ENCODE measurements at places on chromosomes 3 and 15.
A peak's percentile ranks its signal among the peaks of the same experiment; 100 is the strongest.

GRCh38 chr15:32148833-32149555 lies 118.7 kb downstream of the CHRNA7 start:
- no peak for DNase-seq

GRCh38 chr3:167115331-167115934 lies 264.7 kb downstream of the ZBBX start:
- no peak for DNase-seq

- no peak for DNase-seq
Observed at GRCh38 chr3:88611826-88612326, 462.1 kb downstream of the C3orf38 start.

DNA sequence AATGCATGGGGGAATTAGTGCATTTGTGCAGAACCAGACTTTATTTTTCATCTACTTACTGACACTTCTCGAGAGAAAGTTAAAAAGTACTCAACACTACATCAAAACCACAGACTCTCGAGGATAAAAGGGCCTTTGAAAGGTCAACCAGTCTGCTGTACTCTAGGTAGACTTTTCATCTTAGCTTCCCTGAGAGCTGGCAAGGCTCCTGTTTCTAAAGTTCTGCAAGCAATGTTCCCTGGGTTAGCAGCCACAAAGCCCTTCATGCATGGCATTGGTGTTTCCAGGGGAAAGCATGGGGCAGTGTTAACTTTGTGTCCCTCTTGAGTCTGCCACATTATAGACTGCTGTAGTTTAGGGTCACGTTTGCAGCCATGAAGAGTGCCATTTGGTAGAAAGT lies 106.4 kb upstream of the PFN2 start:
- DNase-seq = no peak

DNA sequence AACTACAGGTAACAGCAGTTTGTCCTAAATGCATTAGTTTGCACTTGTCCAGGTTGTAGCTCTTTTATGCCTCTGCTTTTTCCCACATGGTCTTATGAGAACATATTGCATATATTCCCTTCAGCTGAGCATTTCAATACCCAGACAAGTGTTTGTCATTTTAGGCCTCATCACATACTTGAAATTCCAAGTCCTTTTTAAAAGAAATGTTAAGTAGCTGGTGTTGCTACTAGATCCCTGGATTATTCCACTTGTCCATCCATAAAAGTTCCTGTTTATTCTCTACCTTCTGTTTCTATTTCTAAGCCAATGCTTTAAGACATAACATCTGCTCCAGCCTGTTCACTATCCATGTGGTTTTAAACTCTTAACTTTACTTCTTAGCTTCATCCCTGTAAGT lies 128.4 kb downstream of the NECTIN3 start:
- no peak for DNase-seq

DNA sequence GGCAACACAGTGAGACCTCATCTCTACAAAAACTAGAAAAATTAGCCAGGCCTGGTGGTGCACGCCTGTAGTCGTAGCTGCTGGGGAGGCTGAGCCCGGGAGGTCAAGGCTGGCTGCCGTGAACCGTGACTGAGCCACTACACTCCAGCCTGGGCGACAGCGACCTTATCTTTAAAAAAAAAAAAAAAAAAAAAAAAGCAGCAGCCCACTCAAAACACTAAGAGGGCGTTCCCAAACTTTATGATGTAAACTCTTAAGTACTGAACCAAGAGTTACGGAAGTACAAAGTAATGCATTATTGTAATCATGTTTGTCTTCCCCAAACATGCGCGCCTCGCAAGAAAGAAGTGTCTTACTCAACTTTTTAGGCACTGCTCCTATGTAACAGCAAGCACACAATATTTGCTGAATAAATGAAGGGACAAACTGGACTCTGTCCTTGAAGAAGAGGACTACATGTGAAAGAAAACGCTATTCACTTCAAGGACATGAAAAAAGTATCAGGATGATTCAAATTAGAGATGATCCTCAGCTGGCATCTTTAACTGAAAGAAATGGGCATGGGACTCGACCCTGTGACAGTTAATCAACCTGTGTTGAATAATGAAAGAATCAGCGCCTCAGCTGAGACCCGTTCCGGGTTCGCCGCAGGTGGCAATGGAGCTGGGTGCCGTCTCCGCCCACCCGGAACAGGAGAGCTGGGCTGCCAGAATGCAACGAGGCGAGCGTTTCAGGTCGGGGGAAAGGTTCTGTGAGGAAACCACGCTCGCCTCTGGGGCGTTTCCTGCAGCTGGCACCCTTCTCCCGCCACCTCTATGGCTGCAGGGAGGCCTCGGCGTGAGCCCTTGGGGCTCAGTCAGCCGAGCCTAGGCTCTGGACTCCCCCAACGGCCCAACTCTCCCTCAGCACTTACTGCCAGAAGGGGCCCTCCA lies 718 bp downstream of the SPG11 start:
- DNase-seq = no peak

DNA sequence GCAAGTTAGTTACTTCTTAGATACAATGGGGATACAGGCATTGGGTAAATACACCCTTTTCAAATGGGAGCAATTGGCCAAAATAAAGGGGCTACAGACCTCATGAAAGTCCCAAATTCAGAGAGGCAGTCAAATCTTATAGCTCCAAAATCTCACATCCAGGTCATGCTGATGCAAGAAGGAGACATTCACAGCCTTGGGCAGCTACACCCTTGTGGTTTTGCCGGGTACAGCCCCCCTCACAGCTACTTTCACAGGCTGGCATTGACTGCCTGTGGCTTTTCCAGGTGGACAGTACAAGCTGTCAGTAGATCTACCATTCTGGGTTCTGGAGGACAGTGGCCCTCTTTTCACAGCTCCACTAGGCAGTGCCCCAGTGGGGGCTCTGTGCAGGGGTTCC lies 17.5 kb upstream of the PLSCR1 start:
- DNase-seq = no peak

DNA sequence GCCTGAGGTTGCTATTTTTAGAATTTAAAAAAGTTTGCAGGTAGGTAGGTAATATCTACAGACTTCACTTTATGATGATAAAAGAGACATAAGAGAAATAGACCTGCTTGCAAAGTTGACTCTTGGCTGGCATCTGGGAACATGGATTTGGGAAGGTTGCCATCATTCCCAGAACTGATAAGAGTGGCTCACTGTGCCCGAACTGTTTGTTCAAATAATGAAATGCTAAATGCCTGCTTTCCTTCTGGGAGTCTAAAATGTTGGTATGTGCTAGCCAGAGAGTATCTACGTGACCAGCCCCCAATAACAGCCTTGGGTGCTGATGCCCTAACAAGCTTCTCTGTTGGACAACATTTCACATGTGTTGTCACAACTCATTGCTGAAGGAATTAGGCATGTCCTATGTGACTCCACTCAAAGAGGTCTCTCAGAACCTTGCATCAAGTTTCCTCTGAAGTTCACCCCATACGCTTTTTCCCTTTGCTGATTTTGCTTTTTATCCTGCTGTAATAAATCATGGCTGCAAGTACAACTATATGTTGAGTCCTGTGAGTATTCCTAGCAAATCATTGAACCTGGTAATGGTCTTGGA lies 95.5 kb downstream of the FHIT start:
- no peak for DNase-seq

DNA sequence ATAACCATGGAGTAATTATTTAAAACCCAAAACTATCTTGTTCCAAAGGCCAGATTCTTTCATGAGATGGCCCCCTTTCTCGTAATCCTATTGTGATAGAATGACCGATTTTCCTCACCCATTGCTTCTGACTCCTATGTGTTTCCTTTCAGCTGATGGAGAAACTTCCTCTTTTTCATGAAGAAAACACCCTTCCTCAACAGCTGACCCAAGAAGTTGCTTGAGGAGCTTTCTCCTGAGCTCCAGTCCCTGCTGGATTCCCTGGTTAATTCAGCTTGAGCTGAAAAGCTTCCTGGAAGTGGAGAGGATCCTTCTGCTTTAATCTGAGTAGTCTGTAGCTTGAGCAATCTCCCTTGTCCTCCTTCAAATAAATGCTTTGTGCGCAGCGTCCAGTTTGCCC lies 75.0 kb downstream of the BFSP2 start:
- no peak for DNase-seq

GRCh38 chr15:62649793-62650420 lies 392.6 kb upstream of the TPM1 start:
- no peak for DNase-seq

DNA sequence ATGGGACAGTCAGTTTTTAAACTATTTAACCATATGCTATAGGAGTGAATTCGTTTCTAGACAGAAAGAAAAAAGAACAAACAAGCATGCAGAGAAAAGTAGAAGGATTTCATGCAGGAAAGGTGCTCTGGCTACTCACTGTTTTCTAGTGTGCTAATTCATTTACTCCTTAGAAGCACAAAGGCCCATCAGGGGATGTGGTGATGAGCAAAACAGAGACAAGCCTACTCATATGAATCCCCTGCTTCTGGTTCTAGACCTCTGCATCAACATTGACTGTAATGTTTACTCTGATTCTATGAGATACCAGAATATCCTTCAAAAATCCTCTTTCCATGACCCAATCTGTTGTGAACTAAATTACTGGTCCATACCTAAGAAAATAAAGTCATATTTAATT lies 801.9 kb downstream of the PLOD2 start:
- no peak for DNase-seq

- no peak for DNase-seq
Observed at GRCh38 chr3:106191211-106191610, 322.4 kb upstream of the CBLB start.

DNA sequence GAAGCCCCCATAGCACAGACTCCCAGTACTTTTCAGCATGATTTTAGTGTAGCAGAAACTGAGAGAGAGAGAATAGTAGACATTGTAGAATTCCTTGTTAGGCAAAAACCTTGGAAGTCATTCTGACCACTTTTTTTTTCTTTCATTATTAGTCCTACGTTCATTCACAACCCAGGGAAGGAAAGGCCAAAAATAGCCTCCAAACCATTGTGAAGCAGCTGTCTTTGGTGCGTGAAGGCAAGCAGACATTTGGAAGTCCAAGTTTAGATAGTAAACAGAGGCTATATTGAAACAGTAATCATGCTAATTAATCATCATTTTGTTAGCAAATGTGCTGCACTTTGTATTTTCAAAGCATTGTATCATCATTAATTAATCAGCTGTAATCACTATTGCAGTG lies 34.5 kb downstream of the CCDC54 start:
- no peak for DNase-seq

DNA sequence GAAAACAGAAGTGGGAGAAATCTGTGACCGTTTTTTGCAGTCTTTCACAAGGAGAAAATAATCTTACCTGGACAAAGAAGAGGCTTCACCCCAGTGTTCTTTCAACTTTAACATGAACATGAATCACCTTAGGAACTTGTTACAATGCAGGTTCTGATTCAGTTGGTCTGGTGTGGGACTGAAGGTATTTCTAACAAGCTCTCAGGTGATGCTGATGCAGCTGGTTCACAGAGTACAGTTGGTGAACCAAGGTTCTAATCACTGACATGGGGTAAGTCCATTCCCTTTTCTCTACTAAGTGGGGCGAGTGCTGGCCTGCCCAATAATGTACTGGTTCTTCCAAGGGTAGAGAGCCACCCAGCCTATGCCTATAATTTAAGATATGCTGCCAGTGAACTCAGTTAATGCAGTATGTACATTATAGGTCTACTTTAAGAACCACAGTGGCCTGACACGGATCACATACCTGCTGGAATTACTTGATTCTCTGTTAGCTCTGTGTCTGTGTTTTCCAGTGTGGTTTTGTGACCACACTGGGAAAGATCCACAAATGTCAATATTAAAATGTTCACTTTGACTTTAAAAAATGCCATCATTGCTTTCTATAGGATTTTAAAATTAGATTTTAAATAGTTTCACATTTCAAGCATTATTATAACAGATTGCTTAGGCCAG lies 304.1 kb downstream of the ZNF621 start:
- DNase-seq = no peak

- DNase-seq = no peak
Observed at GRCh38 chr3:67576441-67576840, 78.0 kb downstream of the SUCLG2 start.

GRCh38 chr15:68201879-68202261 lies 3.3 kb downstream of the CALML4 start:
- DNase-seq = no peak

DNA sequence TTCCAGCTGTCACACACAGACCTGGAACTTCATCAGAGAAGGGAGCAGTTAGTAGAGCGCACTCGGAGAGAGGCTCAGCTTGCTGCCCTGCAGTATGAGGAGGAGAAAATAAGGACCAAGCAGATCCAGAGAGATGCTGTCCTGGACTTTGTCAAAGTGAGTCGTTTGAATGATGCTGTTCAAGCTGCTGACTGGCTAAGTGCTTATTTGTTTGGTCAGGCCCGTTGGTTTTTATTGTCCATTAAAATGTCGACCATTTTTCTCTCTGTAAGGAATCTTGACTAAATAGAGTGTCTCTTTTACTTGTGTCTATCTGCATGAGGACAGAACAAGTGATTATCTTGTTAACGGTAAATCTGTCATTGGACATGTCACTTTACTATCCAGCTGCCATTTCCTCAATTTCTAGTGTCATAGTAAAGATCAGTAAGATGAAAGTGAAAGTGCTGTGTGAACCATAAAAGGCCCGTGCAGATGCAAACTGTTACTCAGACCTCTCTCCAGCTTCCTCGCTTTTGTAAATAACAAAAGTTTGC lies 56.9 kb downstream of the LRCH3 start:
- DNase-seq = no peak

GRCh38 chr15:89143503-89144162 lies 55.4 kb downstream of the ABHD2 start:
- no peak for DNase-seq

DNA sequence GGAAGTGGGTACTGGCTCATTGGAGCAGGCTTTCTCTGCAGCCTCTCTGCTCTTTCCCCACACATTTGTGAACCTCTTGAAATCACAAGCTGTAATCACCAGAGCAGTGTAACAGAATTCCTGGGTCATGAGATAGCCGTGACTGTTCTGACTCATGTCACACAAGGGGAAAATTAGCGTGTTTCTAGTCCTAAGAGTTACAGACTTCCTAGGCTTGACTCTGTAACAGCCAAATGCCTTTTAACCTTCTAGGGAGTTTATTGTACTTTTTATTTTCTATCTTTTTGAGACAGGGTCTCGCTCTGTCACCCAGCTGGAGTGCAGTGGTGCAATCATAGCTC lies 54.7 kb upstream of the TRAK1 start:
- peak; percentile 86 for DNase-seq

- no peak for DNase-seq
Observed at GRCh38 chr3:21919383-21919782, 168.4 kb upstream of the ZNF385D start.
